Right cardiac atrium (tissue), 5 donors: ENCODE measurements at places on chromosomes 7 and 10.

DNA sequence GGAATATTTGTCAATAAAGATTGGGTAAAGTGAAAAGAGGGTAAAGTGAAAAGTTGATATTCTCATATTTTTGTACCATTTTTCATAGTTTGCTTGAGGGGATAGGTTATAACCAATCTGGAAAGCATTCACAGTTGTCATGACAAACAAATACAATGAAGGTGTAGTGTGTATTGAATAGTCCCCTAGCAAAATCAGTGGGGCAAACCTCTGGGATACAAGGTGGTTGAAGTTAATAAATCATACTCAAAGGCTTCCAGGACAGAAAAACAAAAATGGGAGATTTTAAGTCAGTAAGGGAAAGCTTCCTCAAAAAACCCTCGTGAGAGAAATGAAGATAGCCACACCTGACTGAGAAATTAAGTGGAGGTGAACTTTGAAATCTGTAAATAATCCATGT is 39.4 kb downstream of the PHTF2 start:
- no peak for DNase-seq

DNA sequence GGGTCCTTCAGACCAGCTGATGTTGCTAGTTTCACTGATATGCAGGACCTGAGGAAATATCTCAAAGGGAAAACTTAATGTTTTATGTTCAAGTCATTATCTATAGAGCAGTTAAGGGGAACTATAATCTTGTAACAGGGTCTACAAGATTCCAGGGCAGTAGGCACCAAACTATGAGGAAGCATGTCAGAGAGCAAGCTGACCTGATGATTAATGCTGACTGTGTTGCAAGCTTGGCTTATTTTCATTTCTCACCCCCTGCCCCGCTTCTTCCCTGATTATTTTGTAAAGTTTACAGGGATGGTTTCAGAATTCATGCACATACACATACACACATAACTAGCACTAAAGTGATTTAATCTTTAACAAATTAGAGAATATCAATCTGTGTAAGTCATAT is 84.3 kb upstream of the CACNA2D1 start:
- no peak for DNase-seq

DNA sequence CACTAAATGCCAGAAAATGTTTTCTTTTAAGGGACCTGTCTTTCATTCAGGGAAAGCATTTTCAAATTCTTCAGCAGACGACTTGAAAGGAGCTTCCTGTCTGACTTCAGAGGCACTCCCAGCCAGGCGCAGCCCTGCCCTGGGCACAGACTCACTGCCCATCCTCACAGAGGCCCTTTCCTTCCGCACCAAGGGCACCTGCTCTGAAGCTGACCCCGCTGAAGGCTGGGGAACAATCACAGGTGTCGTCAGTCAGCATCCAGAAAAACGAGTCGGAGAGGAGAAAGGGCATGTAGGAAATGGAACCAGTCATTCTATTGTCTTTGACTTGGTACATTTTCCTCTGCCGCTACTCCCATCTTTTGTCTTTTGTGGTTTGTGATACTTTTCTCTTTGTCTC is 125.3 kb upstream of the PARD3 start:
- no peak for DNase-seq

DNA sequence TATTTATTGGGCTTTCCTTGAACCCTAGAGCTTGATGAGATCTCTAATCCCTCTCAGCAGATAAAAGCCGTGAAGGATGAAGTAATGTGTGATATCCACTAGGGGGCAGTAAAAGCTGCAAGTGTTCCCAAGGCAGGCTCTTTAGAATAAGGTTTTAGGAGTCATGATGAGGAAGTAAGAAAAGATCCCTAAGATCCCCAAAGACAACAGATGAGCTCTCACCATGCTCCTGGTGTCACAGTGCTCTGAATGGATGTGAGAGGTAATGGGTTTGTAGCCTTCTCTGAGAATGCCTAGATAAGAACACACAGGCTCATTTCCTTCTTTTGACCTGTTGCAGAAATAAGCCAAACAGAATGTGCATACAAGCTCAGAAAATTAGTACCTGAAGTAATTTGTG is 70.4 kb upstream of the ITPRID1 start:
- DNase-seq, result no peak

GRCh38 chr7:28759475-28759971 is 198.6 kb downstream of the TRIL start:
- no peak for DNase-seq

GRCh38 chr10:44703241-44704155 is 207.6 kb upstream of the TMEM72 start:
- no peak for DNase-seq
